Stimulated activated CD8-positive, alpha-beta memory T cell treated with anti-CD3 and anti-CD28 coated beads, Interleukin-15, amount 100 ng/mL, for 1 hour (primary cell): ENCODE measurements at places on chromosomes 12 and 14.

- no peak for DNase-seq
Measured at GRCh38 chr12:56487448-56488040, 417 bp downstream of the GLS2 start.

GRCh38 chr12:20057398-20057797 is 310.9 kb upstream of the PDE3A start:
- DNase-seq: no peak

GRCh38 chr12:124392271-124392666 is 97.4 kb downstream of the RFLNA start:
- DNase-seq: no peak

DNA sequence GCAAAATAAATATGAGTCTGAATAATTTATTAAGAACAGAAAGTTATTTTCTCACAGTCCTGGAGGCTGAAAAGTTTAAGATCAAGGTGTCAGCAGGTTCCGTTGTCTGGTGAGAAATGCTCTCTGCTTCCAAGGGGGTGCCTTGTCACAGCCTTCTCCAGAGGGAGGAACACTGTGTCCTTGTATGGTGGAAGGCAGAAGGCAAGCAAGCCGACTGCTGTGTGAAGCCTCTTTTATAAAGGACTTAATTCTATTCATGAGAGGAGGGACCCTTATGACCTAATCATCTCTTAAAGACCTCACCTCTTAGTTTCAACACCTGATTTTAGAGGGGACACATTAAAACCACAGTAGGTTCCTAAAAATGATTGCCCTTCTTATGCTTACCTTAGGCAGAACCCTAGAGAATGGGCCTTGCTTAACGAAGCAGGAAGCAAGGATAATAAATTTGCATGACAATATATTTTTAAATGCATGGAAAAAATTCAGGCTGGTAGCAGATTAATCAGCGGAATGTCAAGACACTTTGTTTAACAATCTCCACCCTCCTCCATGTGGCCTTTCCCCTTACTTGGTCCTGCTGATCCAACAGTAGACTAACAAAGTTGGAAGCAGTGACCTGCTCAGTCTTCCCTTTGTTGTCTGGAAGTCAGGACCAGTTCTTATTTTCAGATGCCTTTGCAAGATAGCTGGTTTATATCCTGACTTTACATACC is 154.9 kb downstream of the DYRK2 start:
- no peak for DNase-seq

DNA sequence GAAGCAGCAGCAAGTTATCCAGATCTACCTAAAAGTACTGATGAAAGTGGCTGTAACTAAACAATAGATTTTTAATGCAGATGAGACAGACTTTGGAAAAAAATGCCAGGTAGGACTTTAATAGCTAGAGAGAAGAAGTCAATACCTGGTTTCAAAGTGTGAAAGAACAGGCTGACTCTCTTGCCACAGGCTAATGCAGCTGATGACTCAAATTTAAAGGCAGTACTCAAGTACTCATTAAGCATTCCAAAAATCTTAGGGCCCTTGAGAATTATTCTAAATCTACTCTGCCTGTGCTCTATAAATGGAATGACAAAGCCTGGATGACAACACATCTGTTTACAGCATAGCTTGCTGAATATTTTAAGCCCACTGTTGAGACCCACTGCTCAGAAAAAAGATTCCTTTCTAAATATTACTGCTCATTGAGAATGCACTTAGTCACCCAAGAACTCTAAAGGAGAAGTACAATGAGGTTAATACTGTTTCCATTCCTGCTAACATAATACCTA is 68.6 kb upstream of the SYT1 start:
- DNase-seq: no peak
